ENCODE measurements at places on chromosomes 12 and 14.

DNA sequence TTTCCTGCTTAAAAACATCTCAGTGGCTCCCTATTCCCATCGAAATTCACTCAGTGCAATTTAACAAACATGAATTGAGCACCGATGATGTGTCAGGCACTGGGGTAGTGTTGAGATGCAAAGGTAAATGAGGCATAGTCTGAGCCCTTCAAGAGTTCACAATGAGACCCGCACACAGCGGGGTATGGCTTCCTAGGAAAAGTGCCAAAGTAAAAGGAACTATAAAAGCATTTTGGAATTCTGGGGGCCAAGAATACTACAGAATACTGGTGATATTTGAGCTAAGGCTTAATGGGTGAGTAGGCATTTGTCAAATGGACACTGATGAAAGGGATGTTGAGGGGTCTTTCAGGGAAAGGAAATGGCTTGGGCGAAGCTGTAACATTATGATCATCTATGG, 315.4 kb downstream of the DPF3 start:
- no peak for DNase-seq

- no peak for DNase-seq
These were observed 53.9 kb downstream of the TMX1 start for GRCh38 chr14:51293912-51294389.

- DNase-seq, result no peak
These were observed 31.4 kb downstream of the MVK start for GRCh38 chr12:109605016-109605415.

GRCh38 chr12:66620026-66620425, 58.9 kb downstream of the GRIP1 start:
- DNase-seq, result no peak

DNA sequence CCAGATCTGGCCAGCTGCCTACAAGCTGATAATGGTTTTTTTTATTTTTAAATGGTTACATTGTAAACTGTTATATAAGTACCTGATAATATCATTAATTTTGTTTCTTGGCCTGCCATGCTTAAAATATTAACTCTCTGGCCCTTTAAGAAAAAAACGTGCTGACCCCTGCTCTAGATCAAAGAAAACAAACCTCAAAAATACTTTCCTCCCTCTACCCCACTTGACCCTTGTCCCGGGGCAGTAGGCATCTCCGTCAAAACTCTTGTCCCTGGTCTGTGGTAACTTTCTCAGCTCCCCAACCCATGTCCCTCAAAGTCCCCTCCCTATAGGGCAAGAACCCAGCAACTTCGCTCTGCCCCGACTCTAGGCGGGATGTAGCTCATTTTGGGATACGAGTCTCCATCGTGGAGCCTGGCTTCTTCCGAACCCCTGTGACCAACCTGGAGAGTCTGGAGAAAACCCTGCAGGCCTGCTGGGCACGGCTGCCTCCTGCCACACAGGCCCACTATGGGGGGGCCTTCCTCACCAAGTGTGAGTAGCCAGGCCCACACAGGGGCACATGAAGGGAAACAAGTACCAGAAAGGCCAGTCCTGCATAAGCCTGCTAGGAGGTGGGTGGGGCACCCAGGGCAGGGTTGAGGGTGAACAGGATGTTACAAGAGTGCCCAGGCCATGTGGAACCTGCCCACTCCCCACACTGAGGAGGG, 3.5 kb downstream of the RDH5 start:
- DNase-seq, result no peak

GRCh38 chr12:47729233-47729632, 3.9 kb upstream of the ENDOU start:
- DNase-seq, result no peak

DNA sequence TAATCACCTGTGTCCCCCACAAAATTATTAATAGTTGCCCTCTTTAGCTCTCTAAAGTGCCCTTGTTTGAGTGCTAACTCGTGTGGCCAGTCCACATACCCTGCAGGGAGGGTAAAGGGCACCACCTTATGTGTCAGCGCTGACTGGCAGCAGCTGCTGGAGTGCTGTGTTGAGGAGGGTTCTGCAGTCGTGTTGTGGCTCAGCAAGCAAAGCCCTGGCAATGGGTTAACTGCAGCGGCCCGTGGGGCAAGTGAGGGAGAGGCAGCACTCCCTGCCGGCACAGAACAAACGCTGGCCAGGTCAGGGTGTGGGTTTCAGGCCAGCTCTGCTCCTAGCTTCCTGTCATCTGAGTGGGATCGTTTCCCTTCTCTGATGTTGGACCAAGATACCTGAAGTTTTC, 369.8 kb downstream of the CACNA1C start:
- DNase-seq, result no peak

GRCh38 chr14:87153391-87153790, 839.6 kb downstream of the GALC start:
- no peak for DNase-seq

DNA sequence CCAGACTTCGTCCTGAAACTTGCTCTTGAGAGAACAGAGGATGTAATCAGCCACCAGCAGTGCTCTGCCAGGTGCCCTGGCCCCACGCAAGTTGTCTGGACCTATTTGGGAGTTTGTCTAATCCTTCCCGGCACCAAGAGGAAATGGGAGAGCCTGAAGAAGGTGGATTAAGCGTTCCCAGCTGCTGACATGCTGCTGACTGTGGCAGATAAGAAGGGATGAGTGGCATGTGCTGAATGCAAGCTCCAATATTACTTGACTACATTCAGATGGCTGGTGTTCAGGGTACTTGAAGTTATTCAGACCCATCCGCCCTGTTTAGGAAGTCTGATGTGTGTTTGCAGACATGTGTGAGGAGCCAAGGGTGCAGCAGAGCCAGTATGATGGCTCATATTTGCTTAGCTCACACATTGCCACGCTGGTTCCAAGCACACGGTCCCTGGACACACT, 440.6 kb upstream of the CCDC196 start:
- no peak for DNase-seq

GRCh38 chr14:96757456-96757855, 39.7 kb upstream of the VRK1 start:
- no peak for DNase-seq

DNA sequence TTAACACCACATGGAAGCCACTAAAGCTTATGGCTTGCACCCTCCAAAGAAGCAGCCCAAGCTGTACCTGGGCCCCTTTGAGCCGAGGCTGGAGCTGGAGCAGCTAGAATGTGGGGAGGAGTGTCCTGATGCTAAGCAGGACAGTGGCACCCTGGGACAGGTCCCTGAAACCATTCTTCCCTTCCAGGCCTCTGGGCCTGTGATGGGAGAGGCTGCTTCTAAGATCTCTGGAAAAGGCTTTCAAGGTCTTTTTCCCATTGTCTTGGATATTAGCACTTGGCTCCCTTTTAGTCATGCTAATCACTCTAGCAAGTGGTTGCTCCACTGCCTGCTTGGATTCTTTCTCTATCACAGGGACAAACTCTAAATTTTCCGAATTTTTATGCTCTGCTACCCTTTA, 40.9 kb downstream of the OSBPL8 start:
- DNase-seq, result no peak

DNA sequence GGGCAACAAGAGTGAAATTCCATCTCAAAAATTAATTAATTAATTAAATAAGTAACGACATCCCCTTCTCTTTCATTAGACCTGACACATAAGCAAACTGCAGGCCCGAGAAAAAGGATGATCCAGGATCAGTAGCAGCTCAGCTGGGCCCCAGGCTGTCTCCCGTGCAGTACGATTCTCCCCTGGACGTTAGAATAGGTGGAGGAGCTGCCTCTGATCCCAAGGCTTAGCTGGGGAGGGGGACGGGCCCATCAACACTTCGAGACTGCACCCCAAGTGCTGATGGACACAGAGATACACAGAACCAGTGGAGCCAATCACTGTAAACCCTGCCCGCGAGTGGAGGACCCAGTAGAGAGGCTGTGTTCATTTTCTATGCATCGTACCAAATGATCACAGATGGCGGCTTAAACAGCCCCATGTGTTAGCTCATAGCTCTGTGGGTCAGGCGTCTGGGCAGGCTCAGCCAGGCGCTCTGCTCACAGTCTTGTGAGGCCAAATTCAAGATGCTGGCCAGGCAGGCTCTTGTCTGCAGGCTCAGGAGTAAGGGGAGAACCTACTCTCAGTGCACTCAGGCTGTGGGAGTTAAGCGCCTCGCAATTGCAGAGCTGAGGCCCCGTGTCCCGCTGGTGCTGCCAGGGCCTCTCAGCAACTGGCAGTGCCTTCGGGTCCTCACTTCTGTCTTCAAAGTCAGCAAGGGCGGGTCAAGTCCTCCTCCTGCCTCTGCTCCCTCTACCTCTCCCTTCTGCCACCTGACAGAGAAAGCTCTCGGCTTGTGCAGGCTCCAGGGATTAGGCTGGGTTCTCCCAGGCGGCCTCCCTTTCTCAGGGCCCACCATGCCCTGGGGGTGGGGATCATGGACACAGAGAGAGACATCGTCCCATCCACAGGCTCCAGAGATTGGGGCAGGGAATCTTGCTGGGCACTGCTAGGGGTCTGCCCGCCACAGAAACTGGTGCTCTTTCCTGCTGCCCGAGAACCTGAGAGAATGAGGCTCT, 26.4 kb downstream of the RIMBP2 start:
- DNase-seq, result no peak

DNA sequence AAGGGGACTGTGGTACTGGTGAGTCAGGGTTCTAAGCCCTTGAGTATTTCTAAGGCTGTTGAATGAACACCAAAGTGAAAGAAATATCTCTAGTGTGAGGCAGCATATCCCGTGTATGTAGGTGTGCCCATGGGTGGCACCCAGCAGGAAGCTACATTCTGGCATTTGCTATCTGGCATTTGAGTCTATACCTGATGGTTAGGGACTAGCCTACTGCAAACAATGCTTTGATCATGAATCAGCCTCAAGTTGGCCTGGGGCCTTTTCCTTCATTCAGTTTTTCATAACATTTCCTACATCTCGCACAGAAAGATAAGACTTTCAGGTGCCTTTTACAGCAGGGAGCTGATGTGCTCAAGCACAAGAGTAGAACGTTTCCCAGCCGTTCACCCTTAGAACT, 85.7 kb upstream of the E2F7 start:
- no peak for DNase-seq

GRCh38 chr12:11917501-11917900, 153.2 kb upstream of the BCL2L14 start:
- DNase-seq, result no peak

DNA sequence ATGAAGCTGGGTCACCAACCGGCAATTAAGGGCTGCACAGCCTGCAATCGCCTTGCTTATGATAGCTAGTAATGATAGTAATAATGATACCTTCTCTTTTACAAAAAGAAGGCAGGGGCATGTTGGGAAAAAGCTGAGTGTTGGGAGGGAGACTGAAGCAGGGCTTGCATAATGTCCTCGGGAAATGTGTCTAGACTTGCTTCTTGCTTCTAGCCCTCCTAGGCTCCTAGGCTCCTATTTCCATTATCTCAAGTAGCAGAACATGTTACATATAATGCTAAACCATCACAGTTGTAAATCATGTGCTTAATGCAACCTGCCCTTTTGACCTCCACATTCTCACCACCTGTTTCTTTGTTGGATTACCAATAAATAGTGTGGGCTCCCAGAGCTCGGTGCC, 18.7 kb downstream of the RERGL start:
- no peak for DNase-seq

GRCh38 chr12:82619644-82620043, 67.1 kb upstream of the TMTC2 start:
- no peak for DNase-seq

GRCh38 chr12:227286-227915, 13.4 kb upstream of the SLC6A12 start:
- DNase-seq, result no peak

GRCh38 chr14:85534458-85535293, 4.7 kb downstream of the FLRT2 start:
- DNase-seq, result no peak

- DNase-seq, result peak; percentile 15
These were observed 22.8 kb downstream of the APOBEC1 start for GRCh38 chr12:7642876-7643309.

DNA sequence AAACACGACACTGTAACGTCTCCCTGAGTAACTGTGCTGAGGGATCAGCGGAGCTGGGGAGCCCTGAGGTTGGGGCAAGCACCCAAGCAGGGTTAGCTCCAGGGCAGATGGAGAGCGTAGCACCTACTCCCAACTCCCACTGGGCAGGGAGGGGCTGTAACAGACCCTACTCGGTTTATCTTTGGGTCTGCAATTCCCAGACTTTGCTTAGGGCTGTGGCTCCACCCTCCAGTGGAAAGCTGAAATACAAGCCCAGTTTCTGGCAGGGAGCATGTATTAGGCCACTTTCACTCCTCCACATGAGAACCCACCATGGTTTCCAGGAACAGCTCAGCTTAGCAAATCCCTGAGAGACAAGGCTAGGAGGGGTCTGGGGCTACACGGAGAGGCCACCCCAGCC, 17.3 kb upstream of the TC2N start:
- DNase-seq, result no peak

GRCh38 chr12:97912943-97913342, 450.3 kb downstream of the RMST start:
- DNase-seq, result no peak

GRCh38 chr14:75831952-75832351, 149.8 kb downstream of the TGFB3 start:
- no peak for DNase-seq

GRCh38 chr12:63362166-63362565, 211.2 kb upstream of the AVPR1A start:
- DNase-seq, result no peak

GRCh38 chr14:29743531-29743930, 184.1 kb downstream of the PRKD1 start:
- DNase-seq, result no peak

DNA sequence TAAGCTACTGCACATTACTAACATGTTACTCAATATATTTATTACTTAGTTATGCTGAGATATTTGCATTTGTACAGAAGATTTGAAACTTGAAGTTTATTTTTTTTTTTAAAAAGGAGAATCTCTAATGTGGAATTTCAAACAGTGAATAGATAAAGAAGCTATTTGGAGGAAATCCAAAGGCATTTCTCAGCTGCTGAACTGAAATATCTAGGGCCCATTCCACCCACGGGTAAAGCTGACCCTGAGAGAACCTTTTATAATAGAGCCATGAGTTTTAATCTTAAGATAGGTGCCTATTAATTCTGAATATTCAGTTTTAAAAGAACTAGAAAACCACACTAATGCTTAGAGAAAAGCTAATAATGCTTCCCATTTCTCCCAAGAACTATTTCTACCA, 225.4 kb upstream of the CAND1 start:
- DNase-seq, result no peak

DNA sequence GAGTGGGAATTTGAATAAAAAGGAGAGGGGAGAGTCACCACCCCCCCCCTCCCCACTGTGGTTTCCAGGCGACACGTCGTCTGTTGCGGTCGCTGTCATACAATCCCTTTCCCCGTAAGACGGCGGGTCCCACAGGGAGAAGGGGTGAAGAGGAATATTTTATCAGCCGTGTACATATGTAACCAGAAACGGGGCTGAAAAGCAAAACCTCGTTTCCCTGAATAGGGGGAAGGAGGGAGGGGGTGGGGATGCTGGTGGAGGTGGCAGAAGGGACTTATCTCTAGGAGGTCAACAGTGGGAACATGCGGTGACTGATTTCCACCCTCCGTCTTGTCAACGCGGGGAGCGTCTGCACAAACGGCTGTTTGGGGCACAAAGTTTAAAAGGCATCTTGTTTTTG, 171.4 kb downstream of the RBM19 start:
- no peak for DNase-seq
